NCI-H2171 treated with DMSO at 0.1 percent for 48 hours (cell line): ENCODE measurements at places on chromosomes 12 and 14.

- DNase-seq = peak; percentile 68
These were observed 20.8 kb downstream of the CKAP4 start for GRCh38 chr12:106226884-106227640.

DNA sequence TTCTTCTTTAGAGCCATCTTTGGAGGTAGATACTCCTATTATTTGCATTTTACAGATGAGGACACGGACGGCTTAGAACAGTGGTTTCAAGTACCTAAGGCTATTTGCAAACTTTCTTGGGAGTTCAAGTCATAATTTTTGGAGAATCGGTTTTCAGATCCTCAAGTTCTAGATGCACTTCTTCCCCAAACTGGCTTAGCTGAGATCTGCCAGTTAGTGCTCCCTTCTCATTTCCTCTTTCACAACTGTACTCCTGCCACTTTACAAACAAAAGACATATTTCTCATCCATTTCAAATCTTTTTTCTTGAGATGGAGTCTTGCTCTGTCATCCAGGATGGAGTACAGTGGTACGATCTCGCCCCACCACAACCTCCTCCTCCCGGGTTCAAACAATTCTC is 77.3 kb downstream of the HELB start:
- no peak for DNase-seq

DNA sequence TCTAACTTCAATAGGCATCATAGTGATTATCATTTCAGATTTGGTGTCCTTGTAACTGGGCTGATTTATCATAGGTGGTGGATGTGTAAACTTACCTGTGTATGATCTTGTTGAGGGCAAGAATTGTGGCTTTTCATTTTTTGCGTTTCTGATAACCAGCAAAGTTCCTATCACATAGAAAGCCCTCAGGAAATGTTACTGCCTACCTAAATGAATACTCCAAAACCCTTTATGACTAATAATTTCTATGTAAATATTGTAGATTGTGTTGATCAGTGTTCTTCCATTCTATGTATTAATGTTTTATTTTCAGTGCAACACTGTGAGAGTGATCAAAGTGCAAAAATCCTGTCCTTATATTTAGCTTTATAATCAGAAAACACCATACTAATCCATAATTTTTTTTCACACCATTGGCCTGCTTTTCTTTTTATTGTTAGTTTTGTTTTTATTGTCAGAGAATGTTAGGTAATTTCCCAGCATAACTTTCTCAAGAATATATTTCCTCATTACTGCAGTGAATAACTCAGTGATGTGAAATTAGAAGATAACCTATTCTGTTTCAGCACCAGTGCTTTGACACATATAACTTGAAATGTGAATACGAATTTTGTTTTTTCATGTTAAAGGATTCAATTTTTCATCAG is 94.1 kb downstream of the GPHN start:
- no peak for DNase-seq

GRCh38 chr14:58961045-58961731 is 227.3 kb upstream of the DAAM1 start:
- DNase-seq = no peak

- DNase-seq = no peak
These were observed 57.2 kb upstream of the CISTR start for GRCh38 chr12:53809005-53809404.

DNA sequence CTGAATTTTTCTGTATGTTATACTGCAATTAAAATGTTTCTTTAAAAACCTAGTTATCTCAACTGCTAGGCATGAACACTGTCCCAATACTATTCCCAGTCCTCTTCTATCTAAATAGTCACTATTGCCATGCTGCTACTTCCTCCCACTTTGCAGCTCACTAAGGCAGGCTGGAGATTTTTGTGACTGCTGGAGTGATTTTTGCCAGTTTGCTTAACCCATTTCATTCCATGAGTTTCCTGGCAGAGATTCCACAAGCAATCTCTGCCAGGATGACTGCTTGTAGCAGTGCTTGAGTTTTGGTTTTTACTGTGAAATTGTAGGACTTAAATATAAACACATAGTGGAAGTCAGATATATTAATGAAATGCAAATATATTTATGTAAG is 80.8 kb downstream of the BHLHE41 start:
- no peak for DNase-seq

DNA sequence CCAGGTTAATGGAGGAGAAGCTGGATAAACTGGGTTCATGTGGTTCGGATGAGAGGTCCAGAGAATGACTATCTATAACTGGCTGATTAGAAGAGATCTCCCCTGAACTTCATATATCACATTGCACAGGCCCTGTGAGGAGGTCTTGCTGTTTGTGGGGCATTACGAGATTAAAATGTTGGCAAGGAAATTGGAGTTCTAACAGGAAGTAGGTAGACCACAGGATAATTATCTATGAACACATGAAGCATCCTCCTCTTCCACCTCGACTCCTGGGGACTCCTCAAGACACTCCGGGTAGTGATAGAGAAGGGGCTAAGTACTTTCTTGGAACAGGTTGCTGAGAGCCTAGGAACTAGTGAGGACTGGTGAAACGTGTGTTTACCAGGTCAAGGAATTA is 418.8 kb downstream of the KCNH5 start:
- DNase-seq = no peak

GRCh38 chr12:7907009-7907408 is 29.0 kb downstream of the SLC2A3 start:
- DNase-seq = peak; percentile 56

DNA sequence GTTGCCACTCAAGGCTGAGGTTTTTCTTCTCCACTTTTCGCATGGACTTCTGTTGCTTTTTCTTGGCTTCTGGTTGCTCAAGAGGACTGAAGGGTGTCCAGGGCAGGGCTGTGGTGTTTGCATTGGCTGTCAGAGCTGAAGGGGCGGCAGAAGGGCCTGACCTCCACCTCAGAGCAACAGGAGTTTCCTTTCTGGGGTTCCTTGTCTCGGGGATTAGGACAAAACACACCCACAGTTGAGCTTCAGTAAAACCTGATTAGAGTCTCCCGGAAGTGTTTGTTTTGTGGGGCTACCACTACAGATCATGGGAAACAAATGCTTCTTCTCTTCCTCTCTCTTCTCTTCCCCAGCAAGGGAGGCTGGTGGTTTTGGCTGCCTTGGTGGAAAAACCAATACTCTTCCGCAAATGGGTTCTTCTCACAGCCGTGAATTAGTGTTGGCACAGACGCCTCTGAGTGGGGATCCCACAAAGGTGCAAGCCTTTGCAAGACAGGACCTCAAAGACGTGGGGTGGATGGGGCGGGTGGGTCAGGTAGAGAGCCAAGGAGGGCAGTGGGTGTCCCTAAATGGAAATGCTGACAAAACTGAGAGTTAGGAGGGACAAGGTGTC is 317.7 kb upstream of the TBX3 start:
- no peak for DNase-seq

GRCh38 chr12:24775073-24775472 is 173.8 kb downstream of the BCAT1 start:
- DNase-seq = no peak

- no peak for DNase-seq
These were observed 35.4 kb downstream of the SPTSSA start for GRCh38 chr14:34426313-34427295.

DNA sequence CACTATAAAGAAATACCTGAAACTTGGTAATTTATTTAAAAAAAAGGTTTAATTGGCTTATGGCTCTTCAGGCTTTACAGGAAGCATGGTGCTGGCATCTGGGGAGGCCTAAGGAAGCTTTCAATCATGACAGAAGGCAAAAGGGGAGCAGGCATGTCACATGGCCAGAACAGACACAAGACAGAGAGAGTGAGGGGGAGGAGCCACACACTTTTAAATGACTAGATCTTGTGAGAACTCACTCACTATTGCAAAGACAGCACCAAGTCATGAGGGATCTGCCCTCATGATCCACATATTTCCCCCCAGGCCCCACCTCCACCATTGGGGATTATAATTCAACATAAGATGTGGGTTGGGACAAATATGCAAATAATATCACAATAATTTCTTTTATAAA is 355.6 kb downstream of the DAD1 start:
- no peak for DNase-seq

GRCh38 chr12:10717410-10717809 is 5.7 kb downstream of the YBX3 start:
- DNase-seq = peak; percentile 15
